ENCODE measurements at places on chromosomes 4 and X.

GRCh38 chr4:8110071-8110986 lies 48.3 kb downstream of the ABLIM2 start:
- no peak for DNase-seq

DNA sequence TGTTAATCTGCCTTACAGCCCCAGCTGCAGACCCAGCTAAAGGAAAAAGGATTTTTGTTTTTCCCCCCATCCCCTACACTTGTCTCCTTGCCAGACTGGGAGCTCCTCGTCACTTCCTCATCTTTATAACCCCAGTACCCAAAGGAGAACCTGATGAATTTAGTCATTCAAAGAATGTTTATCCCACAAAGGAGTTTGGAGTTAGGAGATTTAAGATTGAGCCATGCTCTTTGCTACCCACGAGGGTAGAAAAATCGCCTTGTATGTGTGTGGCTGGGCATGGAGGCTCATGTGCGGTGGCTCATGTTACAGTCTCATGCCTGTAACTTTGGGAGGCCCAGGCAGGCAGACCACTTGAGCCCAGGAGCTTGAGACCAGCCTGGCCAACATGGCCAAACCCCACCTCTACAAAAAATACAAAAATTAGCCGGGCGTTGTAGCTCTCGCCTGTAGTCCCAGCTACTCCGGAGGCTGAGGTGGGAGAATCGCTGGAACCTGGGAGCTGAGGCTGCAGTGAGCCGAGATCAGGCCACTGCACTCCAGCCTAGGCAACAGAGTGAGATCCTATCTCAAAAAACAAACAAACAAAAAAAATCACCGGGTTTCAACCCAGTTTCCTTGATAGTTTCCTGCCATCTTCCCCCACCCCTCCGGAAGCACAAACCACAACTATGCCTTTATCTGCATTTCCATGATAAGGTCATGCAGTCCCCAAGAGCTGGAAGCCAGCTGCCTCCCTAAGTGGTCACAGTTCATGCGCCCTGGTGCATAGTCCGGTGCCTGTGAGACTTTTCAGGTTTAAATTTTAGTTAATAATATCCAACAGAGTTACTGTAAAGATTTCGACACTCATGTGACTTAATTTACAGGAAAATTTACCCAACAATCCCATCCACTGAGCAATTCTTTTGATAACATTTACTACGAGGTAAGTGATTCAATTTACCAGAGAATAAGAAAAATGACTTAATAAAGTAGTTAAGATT lies 1.5 kb downstream of the CFAP97 start:
- no peak for DNase-seq

DNA sequence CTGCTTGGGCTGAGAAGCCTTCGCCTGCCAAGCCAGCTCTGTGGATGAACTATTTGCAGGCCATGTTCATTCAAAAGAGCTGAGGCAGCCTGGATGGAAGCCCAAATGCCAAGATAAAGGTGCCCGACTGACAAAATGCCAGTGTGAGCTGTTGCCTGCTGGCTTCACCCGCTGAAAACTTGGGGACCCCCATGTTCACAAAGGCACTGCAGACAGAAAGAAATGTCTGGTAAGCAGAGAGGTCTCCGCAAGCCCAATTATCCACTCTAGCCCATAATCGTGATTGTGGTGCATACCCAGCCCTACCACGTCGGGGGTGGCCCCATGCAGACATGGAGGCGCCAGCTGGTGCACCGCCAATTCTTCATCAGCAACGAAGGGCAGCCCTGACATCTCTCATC lies 13.0 kb upstream of the SMIM20 start:
- no peak for DNase-seq

- no peak for DNase-seq
Observed at GRCh38 chr4:169005453-169006099, 4.5 kb downstream of the CBR4 start.

- DNase-seq: no peak
Observed at GRCh38 chrX:106726485-106727437, at the start of gene RNF128. Gene RNF128, plus strand, starts transcription at chrX:106726701. Its CDS starts 213 bp downstream, at chrX:106726914.

DNA sequence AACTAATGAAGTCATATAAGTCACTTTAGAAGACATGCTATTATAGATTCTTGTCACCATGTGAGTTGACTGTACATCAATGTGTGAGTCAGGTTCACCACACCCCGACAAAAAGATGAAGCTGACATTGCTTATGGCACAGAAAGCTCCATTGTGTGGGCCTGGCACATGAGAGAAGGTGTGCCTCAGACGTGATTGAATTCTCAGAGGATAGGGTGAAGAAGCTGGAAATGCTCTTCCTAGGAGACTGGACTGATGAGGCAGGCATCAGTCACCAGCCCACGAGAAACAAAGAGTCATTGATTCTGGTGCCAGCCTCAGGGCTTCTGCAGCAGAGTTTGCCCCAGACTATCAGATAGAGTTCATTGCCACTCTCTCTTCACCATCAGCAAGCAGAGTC lies 35.9 kb upstream of the LRAT start:
- no peak for DNase-seq

DNA sequence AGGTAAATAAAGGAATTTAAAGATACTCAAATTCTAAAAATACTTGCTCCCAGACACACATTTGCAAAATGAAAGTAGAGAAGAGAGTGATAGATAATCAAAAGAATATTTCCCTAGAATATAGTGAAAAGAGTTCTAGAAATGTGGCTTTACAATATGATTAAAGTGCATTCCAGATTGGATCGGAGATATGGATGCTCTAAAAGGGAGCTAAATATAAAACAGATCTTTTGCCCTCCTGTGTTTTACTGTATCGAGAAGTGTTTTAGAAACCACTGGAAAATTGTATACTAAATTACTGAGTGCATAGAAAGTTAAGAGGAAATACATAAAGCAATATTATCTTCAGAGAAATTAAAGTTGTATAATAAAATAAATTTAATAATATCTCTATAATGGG lies 1392.0 kb downstream of the TECRL start:
- no peak for DNase-seq

DNA sequence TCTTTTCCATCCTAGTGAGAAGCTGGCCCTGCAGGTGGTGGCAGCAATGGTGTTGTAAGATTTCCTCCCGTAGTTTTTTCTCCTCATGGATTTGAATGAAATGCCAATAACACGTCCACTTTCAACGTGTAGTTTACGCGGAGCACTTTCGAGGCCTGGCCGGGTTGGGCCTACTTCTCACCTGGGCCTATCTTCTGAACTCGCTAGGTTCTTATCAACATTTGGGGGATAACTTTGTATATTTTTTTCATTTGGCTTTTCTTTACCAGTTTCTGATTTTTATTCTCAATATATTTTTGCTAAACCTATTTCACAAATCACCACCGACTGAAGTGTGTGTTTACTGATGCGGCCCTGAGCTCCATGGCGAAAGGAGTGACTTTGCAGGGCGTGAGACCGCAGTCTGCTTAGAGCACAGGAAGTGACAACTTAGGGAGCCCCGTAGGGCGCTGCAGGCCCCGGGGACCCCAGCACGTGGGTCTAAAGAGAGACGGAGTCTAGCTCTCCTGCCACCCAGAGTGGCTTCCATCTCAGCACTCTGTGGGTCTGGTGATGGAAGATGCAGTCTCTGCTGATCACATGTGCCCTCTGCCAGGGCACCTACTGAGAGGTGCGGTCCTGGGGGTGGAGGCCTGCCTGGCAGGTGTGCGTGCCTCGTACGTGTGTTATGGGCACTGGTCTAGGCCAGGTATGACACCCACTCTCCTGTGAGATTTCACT lies 29.1 kb downstream of the NELFA start:
- no peak for DNase-seq

GRCh38 chr4:157280673-157281072 lies 60.1 kb downstream of the GRIA2 start:
- DNase-seq: no peak

DNA sequence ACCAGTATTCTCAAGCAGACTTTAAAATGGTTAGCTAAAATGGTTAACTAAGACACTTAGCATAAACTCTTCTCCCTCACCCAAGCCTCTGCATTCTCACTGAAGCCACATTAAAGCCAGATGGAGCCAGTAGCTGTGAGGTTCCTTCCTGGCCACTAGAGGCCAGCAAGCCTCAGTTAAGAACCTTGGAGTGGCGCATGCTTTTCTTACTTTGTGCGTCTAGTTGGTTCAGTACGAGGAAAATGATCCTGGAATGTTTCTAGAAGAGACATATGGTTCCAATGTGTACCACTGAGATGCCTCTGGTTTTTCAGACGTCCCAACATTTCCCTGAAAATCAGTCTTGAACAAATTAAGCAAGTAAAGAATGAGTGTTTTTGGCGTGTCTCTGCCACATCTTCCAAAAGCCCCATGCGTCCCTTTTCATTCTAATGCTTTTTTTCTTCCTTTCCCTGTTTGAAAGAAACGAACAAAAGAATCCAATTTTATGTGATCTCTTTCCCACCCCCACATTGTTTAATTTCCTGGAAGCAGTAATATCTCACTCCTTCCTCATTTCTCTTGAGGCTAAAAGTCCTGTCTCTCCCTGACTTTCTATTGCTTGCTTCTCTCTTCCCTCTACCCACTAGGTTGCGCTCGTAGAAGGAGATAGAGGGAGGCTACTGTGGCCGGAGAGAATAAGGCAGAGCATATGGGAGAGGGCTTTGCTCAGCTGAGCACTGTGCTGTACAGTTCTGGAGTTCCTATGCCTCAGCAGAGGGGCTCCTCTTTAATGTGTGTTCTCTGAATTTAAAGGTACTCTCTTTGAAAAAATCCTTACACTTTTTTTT lies 82.9 kb upstream of the TAB3 start:
- no peak for DNase-seq

DNA sequence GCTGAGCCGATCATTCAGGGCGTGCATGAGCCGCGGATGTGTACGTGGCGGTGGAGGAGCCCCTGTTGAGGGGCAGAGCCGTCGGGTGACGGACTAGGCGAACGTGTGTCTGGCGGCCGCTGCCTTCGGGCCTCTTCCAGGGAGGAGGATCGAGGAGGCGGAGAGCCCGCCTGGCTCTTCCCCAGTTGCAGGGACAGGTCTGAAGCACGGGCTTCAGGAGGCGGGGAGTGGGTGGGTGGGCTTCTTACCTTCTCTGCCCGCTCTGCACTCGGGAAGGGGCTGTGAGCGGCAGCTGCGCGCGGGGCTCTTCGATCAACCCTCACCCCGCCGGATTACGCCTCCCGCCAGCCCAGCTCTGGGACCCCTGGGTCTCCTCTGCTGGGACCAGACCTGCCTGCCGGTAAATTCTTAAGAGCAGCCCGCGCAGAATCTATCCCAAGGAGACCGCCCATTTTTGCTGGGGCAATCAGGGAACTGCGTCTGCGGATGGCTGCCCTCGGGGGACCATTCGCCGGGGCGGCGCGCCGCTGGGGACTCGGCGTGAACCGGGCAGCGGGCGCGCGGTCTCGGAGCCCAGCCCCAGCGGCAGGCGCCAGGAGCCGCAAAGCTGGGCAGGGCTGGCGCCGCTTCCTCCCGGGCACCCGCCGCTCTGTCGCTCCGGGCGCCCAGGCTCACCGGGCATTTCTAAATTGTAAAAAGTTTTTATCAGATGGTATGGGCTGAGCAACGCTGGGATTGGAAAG lies 4.9 kb downstream of the PLAC8 start:
- no peak for DNase-seq

DNA sequence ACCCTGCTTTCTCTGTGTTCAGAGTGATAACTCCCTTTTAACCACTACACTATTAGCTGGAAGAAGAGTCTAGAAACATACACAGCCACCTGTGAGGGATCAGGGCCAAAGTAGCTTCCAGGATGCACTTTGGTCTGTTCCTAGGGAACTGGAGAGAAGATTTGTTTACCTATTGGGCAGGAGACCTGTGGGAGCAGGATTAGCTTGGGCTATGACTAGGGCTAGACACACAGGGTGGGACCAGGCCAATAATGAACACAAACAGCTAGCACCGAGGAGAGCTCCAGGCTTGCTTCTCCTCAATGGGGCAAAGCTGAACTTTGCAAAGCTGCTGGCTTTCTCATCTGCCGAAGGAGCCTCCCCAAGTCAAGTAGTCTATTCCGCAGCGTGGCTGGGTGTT lies 24.4 kb upstream of the MAP7D3 start:
- DNase-seq: no peak

DNA sequence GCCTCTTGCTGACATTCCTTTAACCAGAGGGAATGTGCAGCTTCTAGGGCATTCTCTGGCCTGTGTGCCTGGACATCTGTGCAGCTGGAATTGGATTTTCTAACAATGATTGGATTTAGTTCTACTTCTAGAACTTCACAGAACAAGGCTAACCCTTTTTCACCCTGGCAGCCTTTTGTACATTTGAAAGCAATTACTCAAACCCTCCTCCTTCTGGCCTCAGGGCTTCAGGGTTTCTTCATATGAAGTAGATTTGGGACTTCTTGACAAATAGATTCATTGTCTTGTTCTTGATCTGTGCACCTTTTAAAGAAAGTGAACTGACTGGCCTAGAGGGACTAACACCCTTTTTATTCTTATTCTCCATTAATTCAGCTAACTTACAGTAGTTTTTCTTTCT lies 30.1 kb downstream of the SPATA18 start:
- DNase-seq: no peak

- no peak for DNase-seq
Observed at GRCh38 chrX:40564447-40564846, 16.3 kb upstream of the ATP6AP2 start.

- DNase-seq: no peak
Observed at GRCh38 chr4:158295053-158295452, 84.8 kb downstream of the TMEM144 start.

- no peak for DNase-seq
Observed at GRCh38 chr4:104591510-104591911, 96.8 kb upstream of the CXXC4 start.

DNA sequence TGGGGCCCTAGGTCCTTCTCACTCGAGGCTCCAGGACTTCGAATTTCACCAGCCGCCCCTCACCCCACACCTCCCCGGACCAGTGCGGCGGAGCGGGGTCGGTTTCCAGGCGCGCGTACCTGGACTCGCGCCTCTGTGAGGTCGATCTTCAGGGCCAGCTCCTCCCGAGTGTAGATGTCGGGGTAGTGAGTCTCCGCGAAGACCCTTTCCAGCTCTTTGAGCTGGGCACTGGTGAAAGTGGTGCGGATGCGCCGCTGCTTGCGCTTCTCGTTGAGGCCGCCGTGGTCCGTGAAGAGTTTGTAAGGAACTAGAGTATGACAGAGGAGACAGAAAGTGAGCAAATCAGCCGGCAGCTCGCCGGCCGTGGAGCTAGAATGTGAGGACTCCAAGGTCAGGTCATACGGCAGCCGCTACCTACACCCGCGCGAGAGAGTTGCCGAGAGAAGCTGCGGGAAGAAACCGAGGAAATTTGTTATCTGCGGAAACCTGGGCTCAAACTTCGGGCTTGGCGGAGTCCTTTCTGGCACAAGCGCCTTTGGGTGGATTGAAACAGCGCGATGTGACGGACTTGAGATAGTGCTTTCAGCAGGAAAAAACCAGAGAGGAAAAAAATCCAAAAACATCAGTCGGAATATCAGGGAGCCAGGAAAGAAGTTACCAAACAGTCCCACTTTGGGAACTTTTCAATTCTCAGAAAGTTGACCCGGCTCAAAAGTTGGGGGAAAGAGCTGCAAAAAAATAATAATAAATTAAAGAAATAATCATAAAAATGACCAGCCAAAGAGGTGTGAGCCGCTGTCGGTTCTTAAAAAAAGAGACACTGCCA lies 1.1 kb downstream of the PHOX2B start:
- DNase-seq: no peak

DNA sequence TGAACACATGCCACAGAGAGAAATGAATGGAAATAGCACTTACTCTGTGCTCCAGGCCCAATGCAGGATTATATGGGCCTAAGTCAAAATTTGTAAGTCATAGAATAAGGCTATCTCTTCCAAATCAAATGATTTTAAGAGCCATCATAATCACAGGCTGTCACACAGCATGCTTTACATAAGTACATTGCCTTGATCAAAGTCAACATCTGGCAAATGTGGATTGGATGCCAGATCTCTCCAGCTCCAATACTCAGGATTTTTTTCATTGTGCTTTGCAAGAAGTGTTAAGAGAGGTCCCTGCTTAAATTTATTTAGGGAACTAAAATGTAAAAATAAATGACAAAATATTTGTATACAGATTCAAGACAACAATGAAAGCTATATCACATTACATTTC lies 299.9 kb downstream of the PRDM5 start:
- DNase-seq: no peak
